Lung microvascular endothelial cell (primary cell): ENCODE measurements at places on chromosomes 2 and 18. TPM values are rescaled to one million over a fixed set of nuclear protein-coding genes. Genes with fewer than 3 reads are reported as not detected.
A peak's percentile ranks its signal among the peaks of the same experiment; 100 is the strongest.

DNA sequence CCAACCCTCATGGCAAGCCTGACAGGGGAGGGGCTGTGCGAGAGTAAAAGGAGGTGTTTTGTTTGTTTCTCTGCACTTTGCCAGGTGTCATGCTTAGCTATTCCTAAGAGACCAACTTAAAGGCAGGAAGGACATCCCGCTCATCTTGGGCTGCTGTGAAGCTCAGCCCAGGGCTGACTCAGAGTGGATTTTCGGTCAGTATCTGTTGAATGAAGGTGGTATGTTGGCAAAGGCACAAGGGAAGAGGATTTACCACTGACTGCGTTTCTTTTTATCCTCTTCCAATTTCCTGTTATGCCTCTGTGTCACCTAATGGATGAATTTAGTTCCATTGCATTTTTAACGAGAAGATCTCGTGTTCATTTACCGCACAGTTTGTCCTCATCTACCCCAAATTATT, 18.9 kb downstream of the TRPM8 start:
- no peak for DNase-seq

DNA sequence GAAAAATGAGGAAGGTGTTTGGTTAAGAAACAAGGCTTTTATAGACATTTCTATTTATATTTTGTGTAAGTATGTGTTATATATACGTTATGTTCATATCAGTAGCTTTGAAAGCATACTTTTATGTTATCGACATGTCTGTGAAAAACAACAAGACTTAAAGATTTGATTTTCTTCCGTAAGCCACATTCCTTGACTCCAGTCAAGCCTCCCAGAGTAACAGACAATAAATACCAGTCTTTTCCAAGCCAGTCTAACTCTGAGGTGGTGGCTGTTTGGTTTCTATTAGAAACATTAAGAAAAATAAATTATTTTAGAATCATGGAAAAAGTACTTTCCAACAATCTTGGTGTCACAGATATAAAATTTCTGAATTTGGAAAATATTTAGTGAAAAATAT, 16.3 kb upstream of the ITGAV start:
- no peak for DNase-seq

GRCh38 chr2:36964496-36965058, 1.8 kb downstream of the STRN start:
- no peak for DNase-seq

DNA sequence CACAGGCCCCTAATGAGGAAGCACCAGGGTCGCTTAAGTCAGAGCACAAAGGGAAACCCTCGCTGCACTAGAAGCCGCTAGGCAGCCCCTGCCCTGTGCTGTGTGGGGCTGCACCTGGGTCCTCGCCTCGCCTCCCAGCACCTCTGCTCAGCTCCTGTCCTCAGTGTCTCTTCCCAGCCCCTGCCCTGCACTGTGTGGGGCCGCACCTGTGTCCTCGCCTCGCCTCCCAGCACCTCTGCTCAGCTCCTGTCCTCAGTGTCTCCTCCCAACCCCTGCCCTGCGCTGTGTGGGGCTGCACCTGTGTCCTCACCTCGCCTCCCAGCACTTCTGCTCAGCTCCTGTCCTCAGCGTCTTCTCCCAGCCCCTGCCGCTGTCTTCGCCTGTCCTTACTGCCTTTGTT, 342.8 kb downstream of the EIPR1 start:
- no peak for DNase-seq

DNA sequence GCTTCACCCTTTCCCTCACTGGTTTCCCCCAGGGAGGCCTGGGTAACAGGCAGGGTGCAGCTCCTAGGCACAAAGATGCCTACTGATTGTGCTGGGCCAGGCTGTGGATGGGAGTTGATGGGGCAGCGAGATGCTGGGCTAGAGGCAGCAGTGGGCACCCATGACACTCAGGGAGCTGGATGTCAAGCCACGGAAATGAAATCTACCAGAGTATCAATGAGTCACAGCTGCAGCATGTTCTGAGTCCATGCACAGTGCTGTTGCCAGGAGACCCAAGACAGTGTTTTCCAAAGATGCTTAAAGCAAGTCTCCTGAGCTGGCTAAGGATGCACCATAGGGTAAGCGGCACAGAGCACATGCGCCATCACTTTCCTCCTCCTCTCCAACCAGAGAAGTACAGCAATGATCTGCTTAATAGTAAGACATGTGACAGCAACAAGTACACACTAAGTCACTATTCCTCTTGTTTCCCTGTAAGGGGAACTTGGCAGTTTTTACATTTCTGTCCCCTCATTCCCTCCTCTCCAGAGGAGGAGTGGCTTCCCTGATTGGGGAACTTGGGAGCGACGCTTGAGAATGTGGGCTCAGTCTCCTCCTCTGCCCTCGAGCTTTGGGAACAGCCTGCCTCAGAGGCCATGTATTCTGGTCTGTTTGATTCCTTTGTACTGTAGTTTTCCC, 57.2 kb downstream of the CDC42EP3 start:
- DNase-seq, result peak; percentile 93

PROKR1 gene
- total RNA-seq, result not detected in 2 replicates

DNA sequence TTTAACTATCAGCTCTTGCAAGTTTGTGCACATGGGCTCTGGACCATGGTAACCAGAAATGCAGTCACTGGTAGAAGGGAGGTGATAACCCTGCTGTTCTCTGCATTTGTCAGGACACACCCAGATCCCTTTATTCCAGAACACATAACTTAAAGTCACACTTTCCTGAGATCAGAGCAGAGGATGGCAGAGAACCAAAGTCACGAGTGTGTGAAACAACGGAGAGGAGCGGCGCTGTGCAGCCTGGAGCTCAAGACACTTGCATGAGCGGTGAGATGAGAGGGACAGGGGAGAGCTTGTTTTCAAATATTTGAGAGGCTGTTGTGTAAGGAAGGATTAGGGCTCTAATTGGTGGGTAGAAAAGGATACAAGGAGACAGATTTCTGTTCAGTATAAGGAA, 43.3 kb upstream of the AAK1 start:
- DNase-seq, result peak; percentile 14

- no peak for DNase-seq
These were observed 5.8 kb upstream of the SEMA4C start for GRCh38 chr2:96875498-96876268.

- no peak for DNase-seq
These were observed 13.0 kb downstream of the IL37 start for GRCh38 chr2:112923967-112924338.

GRCh38 chr2:74097574-74097973, 50.1 kb downstream of the BOLA3 start:
- no peak for DNase-seq

DNA sequence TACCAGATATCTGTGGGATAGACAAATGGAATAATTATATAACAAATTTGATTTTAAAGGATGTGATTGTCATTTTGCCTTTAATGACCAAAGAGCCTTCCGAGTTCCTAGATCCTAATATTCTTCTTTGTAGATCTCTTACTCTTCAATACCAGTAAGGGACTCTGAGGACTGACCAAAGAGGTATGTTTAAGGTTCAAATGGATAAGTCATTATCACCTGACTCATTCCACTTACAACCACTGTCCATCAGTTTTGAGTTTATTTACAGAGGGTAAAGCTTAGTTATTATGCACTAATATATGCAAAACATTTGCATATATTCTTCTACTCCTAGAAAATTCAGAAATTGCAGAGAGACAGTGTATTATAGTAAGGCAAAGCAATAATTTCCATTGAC, 62.7 kb downstream of the CCDC148 start:
- no peak for DNase-seq

- no peak for DNase-seq
These were observed 76.9 kb upstream of the YWHAQ start for GRCh38 chr2:9707611-9708160.

DNA sequence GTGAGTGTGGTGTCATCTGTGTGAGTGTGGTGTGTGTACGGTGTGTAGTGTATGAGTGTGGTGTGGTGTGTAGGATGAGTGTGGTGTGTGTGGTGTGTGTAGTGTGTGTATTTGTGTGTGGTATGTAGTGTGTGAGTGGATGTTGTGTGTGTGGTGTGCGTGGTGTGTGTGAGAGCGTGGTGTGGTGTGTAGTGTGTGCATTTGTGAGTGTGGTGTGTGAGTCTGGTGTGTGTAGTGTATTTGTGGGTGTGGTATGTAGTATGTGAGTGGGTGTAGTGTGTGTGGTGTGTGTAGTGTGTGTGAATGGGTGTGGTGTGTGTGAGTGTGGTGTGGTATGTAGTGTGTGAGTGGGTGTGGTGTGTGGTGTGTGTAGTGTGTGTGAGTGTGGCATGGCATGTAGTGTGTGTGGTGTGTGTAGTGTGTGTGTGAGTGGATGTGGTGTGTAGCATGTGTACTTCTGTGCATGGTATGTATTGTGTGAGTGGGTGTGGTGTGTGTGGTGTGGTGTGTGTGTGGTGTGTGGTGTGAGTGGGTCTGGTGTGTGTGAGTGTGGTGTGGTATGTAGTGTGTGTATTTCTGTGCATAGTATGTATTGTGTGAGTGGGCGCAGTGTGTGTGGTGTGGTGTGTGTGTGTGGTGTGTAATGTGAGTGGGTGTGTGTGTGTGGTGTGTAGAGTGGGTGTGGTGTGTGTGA, 227.8 kb downstream of the BCL2 start:
- no peak for DNase-seq

SIGLEC15 gene
- under 0.01 TPM in 1 of 2 replicates, not detected in the other for total RNA-seq

DNA sequence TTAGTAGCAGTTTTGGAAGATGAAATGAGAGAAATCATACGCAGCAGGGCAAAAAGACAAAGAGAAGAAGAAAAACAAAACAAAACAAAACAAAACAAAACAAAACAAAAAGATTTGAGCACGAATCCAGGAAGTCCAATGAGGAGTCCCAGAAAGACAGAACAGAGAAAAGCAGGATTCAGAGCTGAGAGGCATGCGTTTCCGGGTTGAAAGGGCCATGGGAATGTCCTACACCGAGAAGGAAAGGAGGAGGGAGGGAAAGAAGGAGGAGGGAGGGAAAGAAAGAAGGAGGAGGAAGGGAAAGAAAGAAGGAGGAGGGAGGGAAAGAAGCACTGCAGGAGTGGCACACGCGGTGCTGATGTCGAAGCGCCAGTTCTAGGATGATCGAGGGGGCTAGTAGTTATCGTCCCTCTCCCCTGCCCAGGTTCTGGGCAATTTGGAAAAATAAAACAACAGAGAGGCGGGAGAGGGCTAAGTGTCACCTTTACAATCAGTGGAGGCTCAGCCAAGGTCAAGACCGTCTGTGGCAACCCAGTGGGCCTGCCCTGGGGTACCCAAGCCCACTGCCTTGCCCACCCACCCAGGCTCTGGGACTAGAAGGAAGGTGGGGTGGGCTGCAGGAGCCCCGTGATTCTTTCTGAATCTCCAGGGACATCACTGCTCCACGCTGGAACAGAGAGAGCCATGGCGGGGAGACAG, 68.4 kb downstream of the TWIST2 start:
- no peak for DNase-seq

- DNase-seq, result no peak
These were observed 132.8 kb downstream of the STK39 start for GRCh38 chr2:168114619-168115018.

POTEI gene
- total RNA-seq, result 0.22 and 0.79 TPM in 2 replicates

DNA sequence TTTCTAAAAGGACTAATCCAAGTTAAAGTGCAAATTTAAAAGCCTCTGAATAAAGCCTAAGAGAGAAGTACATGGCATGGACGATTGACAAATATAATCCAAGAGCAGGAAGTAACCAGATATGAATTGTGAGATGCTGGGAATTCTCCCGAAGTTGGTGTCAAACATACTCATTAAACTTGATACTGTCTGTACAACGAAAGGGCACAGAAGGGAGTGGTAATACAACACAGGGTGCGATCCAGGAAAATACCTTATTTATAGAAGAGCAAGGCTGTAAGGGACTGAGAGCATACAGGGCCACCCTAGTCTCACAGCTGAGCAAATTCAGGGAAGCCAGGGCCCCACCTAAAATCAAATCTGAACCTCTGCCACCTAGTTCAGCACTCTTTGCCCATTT, 41.6 kb downstream of the SEMA4F start:
- DNase-seq, result no peak

LOXHD1 gene
- total RNA-seq, result not detected in 2 replicates

GRCh38 chr2:207311316-207312005, 145.7 kb upstream of the KLF7 start:
- peak; percentile 97 for DNase-seq

DNA sequence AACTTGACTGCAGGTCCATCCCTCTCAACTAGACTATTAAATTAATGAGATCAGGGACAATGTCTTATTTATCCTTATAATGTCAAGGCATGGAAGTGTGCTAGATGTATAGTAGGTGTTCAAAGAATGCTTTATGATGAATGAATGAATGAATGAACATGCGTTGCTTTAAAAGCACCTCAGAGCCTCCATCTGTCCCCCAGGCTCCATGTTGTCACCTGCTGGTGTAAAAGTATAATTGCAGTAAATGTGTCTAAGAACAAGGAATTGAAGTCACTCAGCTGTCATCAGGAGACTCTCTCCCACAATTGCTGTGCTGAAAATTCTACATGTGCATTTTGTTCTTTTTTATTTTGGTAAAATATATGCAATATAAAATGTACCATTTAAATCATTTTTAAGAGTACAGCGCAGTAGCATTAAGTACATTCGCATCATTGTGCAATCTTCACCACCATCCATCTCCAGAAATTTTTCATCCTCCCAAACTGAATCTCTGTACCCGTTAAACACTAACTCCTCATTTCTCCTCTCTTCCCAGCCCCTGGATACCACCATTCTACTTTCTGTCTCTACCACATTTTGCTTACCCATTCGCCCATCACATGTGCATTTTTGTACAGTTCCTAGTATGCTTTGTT, 52.6 kb downstream of the GNAL start:
- DNase-seq, result peak; percentile 12

MARCO gene
- not detected in 2 replicates for total RNA-seq

DNA sequence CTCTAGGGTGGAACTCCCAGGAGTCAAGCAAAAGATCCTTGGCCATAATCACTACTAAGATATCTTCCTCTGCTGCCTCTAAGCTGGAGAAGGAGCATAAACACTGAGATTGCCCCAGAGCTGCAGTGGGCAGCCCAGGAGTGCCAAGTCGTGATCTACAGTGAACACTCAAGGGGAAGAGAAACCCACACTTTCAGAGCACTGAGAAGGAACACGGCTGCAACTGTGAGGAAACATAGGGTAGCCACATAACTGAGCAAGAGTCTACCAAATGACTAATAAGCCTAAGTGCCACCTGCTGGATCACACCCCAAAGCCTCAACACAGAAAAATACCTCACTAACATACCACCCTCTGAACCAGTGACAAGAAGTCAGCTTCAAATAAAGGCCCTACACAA, 79.6 kb upstream of the RAB12 start:
- DNase-seq, result no peak

GRCh38 chr2:79259959-79260358, 100.4 kb upstream of the REG3A start:
- no peak for DNase-seq

NEUROD1 gene
- not detected in 2 replicates for total RNA-seq

DNA sequence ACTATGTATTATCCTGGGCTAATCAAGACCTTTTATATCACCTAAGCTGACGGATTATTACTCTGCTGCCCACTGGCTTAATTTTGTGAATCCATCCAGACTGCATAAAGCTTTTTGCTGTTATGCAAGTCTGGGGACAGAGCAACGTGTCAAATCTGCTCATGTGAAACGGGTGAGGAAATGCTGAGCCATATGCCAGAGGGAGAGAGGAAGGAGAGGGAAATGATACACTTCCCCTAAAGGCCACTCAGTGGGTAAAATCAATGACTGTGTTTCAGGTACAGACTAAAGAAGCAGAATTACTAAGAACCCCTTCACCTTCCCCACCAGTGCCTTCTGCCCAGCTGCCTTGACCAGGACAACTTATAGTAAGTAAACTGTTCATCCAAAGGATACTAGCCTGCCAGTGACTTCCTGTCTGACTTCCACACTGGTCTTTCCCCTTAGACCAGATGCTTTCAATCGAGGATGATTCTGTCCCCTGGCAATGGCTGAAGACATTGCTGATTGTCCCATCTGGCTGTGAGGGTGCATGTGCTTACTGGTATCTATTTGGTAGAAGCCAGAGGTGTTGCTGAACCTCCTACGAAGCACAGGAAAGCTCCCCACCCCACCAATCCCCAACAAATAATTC, 43.0 kb downstream of the STAT1 start:
- DNase-seq, result peak; percentile 93

TMEM200C gene
- not detected in 2 replicates for total RNA-seq
